Esophagus squamous epithelium (tissue), 5 donors: ENCODE measurements at places on chromosomes 3 and 15. TPM values are rescaled to one million over a fixed set of nuclear protein-coding genes. Genes with fewer than 3 reads are reported as not detected.

GRCh38 chr3:148044151-148044550 is 635.0 kb downstream of the ZIC1 start:
- no peak for DNase-seq

DNA sequence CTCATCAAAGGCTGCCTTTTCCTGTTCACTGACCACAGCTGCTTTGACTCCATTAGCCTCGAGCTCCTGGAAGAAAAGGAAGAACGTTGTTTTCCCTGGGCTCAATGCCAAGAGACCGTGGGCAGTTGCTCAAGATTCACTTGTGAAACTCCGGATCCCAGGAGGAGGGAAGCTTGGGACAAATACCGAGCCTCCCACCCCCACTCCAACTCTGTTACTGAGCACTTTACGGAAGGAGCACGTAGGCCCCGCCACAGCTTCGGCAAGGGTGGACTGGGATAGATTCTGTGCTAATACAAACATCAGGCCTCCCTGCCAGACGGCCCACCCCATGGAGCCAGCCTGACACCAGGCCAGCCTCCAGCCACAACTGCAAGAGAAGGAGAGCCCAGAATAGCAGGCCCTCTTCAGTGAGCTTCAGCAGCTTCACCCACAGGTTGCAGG is 10.8 kb upstream of the FANCD2 start:
- no peak for DNase-seq

DNA sequence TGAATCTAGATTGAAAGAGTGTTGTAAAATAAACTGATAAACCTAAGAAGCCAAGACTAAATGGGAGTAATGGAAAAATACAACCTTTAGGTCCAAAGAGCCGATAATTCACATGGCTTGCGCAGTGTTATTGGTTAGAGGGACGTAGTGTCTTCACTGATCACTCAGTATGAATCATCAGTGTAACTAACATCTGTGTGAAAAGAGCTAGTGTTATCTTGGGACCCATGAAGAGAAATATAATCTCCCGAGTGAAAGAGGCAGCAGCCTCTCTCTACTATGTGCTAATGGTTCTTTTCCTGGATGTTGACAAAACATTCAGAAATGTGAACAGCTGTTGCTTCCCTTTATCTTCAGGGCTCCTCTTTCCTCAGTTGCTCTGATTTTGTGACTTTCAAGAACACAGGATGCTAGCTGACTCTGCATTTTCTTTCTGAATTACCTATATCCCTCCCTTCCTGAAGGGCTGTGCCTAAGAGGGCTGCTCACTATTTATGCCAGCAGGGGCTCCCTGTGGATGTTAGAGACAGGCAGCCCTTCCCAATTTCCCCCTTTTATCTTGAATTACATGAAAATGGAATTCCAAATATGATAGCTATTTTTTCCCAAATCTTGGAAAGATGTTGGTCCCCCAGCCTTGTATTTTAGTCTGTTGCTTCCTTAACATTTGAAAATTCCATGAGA is 128.8 kb downstream of the GRM7 start:
- no peak for DNase-seq

GRCh38 chr3:135133905-135134683 is 339.0 kb downstream of the EPHB1 start:
- no peak for DNase-seq

DNA sequence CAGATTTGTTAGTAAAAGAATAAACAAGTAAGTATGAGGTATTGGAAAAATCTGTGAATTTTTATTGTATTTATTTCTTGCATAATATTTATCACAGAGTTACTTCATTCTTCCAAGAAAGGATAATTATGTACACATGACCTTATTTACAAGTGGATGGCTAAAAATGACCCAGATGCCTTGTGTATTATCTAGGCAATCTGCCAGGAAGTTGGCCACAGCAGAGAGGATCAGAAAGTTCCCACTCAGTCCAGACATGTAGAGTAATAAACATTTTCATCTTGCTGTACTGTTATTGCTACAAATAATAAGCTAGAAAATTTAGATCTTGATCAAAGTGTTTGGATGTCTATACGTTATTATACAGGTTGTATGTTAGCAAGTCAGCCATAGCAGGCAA is 317.1 kb downstream of the EPHA6 start:
- no peak for DNase-seq

The C3orf49 gene
- total RNA-seq, result not detected

The CLDN18 gene
- not detected for total RNA-seq

The FOXB1 gene
- not detected for total RNA-seq

The TEX55 gene
- not detected for total RNA-seq

The DUT gene
- 90.1 TPM for total RNA-seq

The UNC13C gene
- not detected for total RNA-seq
